Stimulated activated CD8-positive, alpha-beta memory T cell treated with anti-CD3 and anti-CD28 coated beads, Interleukin-7, amount 100 ng/mL, for 48 hours (primary cell): ENCODE measurements at places on chromosomes 3 and 15.

- DNase-seq: no peak
These were observed 23.9 kb upstream of the XIRP1 start for GRCh38 chr3:39216176-39216790.

DNA sequence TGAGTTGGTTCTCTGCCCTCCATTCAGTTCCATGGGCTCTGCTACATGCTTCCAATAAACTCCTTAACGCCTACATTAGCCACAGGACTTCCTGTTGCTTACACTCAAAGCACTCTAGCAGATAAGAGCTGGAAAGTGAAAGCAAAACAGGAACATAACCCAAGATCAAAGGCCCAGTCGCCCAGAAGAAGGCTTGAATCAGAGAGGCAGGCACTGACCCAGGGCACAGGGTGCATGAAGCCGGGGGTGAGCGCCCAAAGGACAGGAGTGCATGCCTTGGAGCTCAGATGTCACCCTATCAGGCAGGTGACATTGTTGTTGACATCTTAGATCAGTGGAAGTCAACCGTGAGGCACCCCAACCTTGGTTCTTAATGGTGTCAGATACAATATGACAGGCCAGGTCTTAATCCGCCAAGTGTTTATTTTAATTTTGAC lies 235.1 kb downstream of the UACA start:
- DNase-seq: no peak

- DNase-seq: no peak
These were observed 3.2 kb downstream of the UBE2E2 start for GRCh38 chr3:23206366-23206765.

GRCh38 chr3:78283994-78284393 lies 1244.1 kb downstream of the ROBO2 start:
- no peak for DNase-seq

DNA sequence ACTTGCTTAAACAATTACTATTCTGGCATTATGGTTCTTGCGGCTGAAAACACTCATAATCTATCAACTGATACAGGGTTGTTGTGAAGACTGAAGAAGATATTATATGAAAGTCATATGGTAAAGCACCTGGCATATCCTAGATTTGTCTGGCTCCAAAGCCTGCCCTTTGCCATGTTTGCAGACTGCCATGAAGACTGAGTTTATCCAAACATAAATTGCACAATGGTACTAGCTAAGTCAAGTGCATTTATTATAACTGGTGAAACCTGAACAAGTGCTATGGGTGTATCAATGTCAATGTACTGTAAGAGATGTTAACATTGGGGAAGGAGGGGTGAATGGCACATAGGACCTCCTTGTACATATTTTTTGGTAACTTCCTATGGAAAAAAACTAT lies 87.4 kb upstream of the MEX3B start:
- no peak for DNase-seq

- no peak for DNase-seq
These were observed 19.0 kb upstream of the C15orf61 start for GRCh38 chr15:67501836-67502461.

GRCh38 chr15:80026754-80027153 lies 32.7 kb upstream of the ZFAND6 start:
- DNase-seq: no peak
